AG08395 (cell line): ENCODE measurements at places on chromosomes 6 and 20.

GRCh38 chr6:92763274-92763584, 656.1 kb downstream of the EPHA7 start:
- DNase-seq: no peak

- no peak for DNase-seq
These were observed 20.8 kb downstream of the C20orf173 start for GRCh38 chr20:35508493-35509218.

DNA sequence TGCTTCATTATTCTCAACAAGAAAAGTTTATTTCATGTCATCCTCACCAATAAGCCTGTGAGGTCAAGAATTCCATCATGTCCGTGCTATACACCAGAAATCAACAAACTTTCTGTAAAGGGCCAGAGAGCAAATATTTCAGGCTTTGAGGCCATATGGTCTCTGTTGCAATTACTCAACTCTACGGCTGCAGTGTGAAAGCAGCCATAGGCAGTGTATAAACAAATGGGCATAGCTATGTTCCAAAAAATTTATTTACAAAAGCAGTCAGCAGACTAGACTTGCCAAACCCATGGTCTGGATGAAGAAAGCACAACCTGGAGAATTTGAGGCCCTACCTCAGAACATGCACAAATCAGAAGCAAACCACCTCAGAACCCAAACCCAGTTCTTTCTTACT, 118.5 kb downstream of the PCSK2 start:
- no peak for DNase-seq

DNA sequence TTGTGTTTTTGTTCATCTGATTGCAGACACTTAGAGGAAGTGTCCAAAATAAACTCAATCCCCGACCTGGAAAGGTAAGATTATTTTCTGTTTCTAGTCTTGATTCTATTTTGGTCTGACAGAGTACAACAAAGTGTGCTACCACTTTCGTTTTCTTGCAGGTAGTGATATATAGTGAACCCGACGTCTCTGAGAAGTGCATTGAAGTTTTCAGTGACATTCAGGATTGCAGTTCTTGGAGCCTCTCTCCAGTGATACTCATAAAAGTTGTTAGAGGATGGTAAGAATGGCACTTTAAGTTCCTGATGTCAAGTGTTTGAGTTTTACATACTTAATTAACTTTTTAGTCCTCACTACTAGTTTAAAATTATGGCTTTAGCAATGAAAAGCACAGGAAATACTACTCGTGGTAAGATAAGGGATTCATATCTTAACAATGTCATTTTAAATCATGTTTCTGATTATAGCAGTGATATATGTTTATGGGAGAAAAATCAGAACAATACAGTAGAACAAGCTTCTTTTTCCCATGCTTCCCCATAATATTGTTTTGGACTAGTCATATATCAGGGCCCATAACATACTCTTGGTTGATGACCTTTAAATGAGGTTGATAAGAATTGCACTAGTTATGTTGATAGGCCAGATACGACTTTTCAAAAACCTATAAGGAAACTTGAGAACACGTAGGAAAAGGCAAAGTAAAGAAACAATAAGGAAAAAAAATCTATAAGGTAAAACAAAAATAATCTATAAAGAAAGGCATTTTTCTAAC, 104.0 kb downstream of the RTN4IP1 start:
- no peak for DNase-seq

GRCh38 chr6:136563386-136564152, 13.3 kb upstream of the MAP7 start:
- DNase-seq: no peak

- no peak for DNase-seq
These were observed 39.0 kb upstream of the BEND3 start for GRCh38 chr6:107154131-107154800.

DNA sequence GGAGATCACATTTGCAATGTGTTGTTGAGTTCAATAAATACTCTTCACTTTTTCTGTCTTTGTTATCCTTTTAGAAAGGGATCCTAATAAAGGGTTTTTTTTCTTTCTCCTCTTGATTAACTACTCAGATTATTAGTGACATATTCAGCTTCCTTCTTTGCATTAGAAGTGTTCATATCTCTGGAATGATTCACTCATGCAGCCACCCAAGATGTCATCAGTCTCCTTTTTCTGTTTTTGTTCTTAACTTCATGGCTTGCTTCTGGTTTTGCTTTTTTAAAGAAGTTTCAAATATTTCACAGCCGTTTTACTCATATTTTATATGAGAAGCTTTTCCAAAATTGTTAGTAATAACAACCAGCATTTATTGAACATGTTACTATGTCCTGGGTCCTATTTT, 187.6 kb downstream of the TMEM242 start:
- no peak for DNase-seq
